WERI-Rb-1 (cell line): ENCODE measurements at places on chromosomes 13 and 19.

- no peak for DNase-seq
Observed at GRCh38 chr13:97307882-97308624, 85.9 kb downstream of the MBNL2 start.

- peak; percentile 59 for DNase-seq
Observed at GRCh38 chr19:4622695-4623421, 16.5 kb upstream of the TNFAIP8L1 start.

DNA sequence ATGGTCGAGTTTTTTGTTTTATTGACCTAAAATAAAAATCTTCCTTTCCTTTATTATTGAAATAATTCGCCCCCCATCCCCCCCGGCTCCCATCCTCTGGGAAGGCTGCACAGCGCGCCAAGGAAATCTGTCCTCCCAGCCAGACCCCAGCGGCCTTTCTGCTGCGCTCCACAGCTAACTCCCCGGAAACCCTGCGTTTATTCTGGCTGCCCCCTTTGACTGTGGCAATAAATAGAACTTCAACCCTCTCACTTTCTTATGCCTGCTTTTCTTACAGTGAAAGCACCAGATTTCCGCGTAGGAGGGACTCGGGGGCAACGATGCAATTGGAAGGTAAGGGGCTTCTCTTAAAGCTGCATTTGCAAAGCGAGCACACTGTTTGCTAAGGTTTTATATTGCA, 9.7 kb upstream of the C19orf12 start:
- peak; percentile 30 for DNase-seq

GRCh38 chr13:76790980-76791819, 95.0 kb downstream of the KCTD12 start:
- no peak for DNase-seq
